ENCODE measurements at places on chromosomes 11 and 22. TPM values are rescaled to one million over a fixed set of nuclear protein-coding genes. Genes with fewer than 3 reads are reported as not detected.

BUD13 gene
- 13.1 TPM for total RNA-seq

SNX15 gene
- 21.0 TPM for total RNA-seq

APOL3 gene
- total RNA-seq = 5.9 TPM

OR52N5 gene
- total RNA-seq = not detected

PIH1D2 gene
- total RNA-seq = 1.4 TPM

KCNQ1 gene
- total RNA-seq = not detected

ANGPTL5 gene
- total RNA-seq = not detected

OR4C13 gene
- not detected for total RNA-seq

LMO1 gene
- total RNA-seq = not detected

CNGA4 gene
- total RNA-seq = 0.22 TPM

PLA2G3 gene
- 0.07 TPM for total RNA-seq

KRTAP5-11 gene
- not detected for total RNA-seq

MPPED2 gene
- not detected for total RNA-seq

C22orf42 gene
- total RNA-seq = not detected

ARHGAP42 gene
- total RNA-seq = 15.1 TPM

JHY gene
- total RNA-seq = 7.7 TPM

PLAAT4 gene
- 1.8 TPM for total RNA-seq

RAG2 gene
- not detected for total RNA-seq

GCAT gene
- 24.8 TPM for total RNA-seq

SCN2B gene
- 0.24 TPM for total RNA-seq

GPHA2 gene
- total RNA-seq = not detected

GLYAT gene
- not detected for total RNA-seq

RRM1 gene
- total RNA-seq = 53.5 TPM

Measured in chondrocyte (in vitro differentiated cells).